GM12891 (cell line): ENCODE measurements at places on chromosomes 1 and 21.

DNA sequence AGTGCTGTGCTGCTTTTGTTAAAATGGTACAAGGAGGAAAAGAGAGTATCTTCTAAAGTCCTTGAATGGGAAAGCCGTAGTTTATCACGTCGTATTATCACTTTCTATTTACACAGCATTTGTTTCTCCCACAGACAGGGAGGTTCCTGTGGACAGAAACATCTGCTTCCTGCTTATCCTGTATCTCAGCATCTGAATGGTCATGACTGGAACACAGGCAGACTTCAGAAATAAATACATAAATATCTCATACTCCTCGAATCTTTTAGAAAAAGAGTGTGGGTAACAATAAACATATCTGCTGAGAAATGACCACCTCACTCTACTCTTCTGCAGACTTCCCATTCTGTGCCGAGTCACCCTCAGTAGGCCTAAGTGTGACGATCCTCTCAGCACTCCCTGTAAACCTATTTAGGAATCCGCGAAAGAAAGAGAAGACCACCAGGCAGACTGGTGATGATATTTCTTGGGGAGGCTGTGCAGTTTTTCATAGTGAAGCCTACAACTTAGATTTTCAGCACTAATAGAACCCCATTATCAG is 393.5 kb downstream of the SMYD3 start:
- no peak for DNase-seq

DNA sequence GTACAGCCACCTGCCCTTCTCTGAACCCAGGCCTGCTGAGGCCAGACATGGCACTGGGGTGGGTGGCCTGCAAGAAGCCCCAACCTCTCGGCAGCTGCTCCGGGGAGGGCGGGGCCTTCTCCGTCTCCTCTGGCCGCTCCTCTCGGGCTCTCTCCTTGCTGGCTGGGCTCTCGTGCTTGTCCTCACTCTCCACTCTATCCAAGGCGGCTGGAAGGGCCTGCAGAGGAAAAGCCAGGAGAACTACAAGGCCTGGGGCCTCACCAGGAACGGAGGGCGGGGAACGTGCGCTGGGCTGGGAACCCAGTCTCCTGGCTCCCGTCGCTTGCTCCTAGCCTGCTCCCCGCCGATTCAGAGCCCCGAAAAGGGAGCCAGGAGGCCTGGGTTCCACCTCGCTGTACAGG is 59.1 kb downstream of the CHD5 start:
- no peak for DNase-seq

DNA sequence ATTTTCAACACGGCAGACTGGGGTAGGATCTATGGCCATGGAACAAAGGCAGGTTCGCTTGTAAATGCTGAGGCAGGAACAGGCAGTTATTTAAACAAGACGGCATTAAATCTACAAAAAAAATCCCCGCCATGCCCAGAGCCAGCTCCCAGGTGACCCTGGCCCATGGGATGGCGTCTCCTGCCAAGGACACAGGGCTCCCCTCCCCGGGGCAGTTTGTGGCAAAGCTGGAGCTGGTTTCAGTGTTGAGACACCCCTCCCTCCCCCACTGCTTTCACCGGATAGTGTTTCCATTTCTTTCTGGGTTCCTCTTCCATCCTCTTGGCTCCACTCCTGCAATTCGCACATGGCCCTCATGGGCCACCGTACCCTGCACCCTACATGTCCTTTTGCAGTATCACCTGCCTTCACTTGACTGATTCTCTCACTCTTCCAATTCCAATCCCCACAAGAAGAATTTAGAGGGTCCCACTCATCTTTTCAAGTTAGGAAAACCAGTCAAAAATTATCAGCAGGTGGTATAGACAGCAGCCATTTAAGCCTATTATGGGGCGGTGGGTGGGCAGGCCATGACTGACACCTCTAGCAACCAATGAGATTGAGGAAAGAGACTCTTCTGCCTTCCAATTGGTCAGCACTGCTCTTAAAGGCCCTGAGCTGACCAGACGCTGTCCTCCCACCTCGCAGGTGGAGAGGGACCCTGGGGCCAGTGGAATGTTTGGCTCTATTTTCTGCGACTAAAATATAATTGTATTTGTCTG is 52.0 kb downstream of the OLIG1 start:
- no peak for DNase-seq

DNA sequence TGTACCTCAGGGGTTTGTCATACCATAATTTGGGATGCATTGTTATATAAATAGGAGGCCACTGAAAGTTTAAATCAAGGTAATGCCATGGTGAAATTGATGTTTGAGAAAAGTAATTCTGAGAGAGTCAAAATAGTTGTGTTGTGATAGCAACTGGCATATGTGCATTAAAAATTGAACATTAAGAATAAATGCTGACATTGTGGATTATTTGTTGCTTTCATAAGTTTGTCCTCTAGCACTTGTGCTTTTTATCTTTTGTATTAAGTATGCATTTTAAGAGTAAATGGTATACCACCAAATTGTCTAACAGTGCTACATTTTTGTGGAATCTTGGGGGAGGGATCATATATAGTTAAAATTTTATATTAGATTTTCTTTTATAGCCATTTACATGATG is 275.9 kb upstream of the CACYBP start:
- no peak for DNase-seq

GRCh38 chr21:28229814-28230213 is 762.9 kb downstream of the LTN1 start:
- no peak for DNase-seq

GRCh38 chr1:200411406-200412257 is 1.8 kb upstream of the ZNF281 start:
- no peak for DNase-seq

DNA sequence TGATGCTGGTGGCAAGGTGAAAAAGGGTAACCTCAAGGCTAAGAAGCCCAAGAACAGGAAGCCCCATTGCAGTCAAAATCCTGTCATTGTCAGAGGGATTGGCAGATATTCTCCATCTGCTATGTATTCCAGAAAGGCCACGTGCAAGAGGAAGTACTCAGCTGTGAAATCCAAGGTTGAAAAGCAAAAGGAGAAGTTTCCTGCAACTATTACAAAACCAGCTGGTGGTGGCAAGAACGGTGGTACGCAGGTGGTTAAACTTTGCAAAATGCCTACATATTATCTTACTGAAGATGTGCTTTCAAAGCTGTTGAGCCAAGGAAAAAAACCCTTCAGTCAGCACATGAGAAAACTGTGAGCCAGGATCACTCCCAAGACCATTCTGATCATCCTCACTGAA is 13.7 kb upstream of the VPS45 start:
- DNase-seq = no peak

GRCh38 chr1:209616366-209617046 is 33.0 kb downstream of the CAMK1G start:
- DNase-seq = no peak

- no peak for DNase-seq
These were observed 926.6 kb downstream of the LTN1 start for GRCh38 chr21:28066076-28066475.

GRCh38 chr21:17519965-17520609 is 7.2 kb downstream of the CXADR start:
- no peak for DNase-seq

- DNase-seq = no peak
These were observed 6.4 kb downstream of the DSTYK start for GRCh38 chr1:205205055-205205454.

DNA sequence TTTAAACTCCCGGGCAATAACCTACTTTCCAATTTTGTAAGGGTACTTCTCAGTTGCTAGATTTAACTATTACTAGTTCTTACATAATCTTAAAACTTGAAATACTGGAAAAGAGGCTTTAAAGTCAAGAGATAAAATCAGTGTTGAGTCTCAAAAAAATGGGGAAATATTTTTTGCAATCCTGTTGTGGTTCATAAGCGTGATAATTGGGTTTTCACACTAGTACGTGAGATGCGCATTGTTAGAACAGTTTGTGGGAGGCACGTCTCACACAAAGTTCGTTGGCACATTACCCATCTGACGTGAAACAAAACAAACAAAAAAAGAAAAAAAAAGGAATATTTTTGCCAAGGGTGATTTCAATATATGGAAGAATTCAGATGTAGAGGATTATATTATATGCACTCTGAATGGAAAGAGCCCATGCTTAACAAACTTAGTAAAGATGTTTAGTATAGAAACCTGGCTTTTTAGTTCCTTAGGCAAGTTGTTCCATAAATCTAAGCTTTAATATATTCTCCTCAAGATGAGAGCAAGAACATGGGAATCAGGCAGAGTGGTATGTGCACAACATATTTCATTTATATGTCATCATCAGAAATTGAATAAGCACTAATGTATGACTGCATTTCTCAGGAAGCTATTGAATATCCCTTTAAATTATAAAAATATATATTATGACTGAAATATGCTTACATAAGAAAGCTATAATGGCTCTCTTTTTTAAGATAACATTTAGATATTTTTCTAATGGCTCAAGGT is 73.9 kb upstream of the TNFSF4 start:
- DNase-seq = no peak

DNA sequence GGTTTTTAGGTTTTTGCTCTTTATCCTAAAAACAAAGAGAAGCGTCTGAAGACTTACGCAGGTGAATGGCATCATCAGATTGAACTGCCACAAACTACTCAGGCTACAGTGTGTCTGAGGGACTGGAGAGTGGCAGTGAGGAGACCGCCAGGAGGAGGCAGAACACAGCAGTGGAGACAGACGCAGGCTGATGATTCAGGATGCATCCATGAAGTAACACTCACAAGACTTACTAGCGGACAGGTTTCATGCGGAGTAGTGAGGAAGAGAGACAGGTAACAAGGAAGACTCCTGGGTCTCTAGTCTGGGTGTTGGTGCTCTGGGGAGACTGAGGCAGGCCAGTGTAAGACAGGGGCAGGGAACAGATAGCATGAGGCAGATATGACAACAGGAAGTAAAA is 5.7 kb downstream of the HSF2BP start:
- DNase-seq = no peak

DNA sequence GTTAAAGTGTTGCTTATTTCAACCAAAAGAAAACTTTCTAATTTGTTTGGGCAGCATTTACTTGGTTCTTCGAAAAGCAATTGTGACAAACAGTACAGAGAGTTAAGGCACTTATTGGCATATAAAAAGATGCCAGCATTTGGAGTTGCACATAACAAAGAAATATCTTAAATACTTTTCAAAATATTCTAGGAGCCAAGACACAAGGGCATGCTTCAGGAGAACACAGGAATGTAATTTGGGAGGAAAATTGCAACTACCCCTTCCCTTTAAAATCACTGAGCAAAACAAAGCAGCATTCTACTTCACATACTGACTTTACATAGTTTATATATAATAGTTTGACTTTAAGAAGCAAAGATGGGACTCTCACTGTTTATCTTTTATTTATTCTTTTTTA is 4.6 kb upstream of the TIE1 start:
- no peak for DNase-seq

- no peak for DNase-seq
These were observed 70.6 kb downstream of the FNBP1L start for GRCh38 chr1:93518516-93518915.

DNA sequence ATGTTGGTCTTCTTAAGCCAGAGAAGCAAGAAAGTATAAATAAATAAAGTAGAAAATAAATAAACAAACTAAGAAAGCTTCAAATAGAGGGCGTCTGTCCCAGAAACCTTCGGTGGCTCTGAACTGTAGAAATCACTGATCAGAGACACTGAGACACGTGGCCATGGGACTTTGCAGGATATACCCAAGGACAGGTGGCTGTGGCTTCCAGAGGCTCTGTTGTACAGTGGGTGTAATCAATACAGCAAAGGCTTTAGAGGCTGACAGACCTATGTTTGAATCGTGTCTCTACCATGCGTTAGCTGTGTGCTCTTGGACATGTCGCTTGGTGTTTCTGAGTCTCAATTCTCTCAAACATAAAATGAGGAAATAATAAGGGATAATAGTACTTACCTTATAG is 41.0 kb upstream of the EPS15 start:
- DNase-seq = no peak

DNA sequence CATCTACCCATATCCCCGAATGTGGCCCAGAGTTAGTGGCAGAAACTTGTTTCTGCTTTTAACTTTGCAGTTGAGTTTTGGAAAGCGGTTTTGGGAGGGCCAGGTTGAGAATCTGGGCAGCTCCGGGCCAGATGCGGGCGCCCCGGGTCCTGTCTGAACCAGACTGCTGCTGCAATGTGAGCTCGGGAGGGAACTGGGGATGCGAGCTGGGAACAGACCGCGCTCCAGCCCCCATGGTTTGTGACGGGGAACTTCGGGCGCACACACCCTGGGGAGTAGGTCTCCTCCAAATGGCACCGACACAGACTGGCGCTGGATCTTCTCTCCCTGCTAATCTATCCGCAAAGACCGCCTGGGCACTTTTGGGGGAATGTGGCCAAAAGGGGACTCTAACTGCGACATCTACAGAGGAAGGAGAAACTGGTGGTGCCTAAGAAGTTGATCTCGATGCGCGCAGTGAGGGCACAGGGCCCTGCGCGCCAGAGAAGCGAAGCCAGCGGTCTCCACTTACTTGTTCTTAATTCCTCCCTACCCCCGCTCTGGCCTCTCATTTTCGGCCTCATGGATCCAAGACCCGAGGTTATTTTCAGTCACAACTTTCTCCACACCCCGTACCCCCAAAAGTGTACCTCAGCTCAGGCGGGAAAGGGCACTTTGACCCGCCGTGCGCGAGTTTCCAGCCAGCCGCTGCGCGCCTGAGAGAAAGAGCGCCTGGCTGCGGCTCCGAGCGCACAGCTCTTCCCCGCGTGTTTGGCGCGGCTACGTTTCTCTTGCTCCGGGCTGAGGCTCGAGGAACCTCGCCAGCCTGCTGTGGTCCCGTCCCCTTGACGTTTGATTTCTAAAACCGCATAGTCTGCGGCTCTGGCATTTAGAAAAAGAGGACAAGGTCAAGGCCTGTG is 411.0 kb upstream of the ESRRG start:
- DNase-seq = no peak

DNA sequence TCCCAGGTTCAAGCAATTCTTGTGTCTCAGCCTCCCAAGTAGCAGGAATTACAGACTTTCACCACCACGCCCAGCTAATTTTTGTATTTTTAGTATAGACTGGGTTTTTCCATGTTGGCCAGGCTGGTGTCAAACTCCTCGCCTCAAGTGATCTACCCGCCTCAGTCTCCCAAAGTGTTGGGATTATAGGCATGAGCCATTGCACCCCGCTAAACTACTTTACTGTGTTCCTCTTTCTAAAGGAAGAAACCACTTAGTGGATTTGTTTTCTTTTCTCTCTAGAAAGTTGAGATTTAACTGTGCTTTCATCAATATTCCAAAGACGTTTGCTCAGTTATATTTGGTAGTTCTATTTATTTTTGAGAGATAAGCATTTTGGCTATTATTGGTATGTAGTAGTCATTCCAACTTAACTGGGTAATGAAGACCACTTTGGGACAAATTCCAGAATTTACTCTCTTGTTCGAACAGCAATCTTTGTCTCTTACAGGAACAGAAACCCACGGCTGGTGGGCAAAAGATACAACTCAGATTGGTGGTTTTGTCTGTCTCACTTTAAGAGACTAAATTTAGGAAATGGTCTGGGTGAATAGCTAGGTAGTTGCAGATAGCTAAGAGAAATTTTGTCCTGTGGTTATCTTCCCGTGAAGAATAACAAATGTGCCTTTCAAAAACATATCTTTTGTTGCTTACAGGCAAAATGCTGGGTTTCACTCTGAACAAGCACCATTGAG is 103.5 kb upstream of the CD55 start:
- no peak for DNase-seq
